ENCODE measurements at places on chromosomes 5 and 9.

DNA sequence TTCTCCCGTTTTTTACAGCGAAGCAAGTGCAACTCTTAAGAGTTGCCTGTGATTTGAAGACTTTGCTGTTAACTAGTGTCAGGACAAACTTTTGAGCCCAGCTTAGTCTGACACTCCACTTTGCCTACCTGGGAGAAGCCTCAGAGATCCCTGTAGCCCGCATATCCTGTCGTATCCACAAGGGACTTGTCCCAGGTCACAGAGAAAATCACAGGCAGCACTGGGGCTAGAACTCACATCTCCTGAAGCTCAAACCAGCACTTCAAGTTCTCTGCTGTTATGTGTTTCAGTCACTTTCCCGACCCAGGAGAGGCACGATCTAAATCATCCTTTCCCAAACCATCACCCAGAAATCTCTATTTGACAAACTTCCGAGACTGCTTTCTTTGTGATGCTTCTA, 584.5 kb downstream of the ACTL7B start:
- no peak for DNase-seq

DNA sequence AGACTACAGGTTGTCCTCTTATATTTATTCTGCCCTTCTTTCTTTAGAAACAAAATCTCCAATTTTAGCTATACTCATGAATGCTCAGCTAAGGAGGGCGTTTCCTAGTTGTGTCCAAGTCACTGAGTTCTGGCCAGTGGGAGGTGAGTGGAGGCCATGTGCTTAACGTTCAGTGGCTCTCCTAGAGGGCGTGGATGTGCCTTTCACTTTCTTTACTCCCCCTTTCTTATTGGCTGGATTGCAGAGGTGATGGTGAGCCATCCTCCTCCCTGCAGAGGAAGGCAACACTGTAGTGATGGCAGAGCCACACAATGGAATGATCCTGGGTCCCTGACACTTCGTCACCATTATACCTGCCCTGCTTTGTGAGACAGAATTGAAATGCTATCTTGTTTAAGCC, 54.6 kb downstream of the ALG2 start:
- DNase-seq = no peak

DNA sequence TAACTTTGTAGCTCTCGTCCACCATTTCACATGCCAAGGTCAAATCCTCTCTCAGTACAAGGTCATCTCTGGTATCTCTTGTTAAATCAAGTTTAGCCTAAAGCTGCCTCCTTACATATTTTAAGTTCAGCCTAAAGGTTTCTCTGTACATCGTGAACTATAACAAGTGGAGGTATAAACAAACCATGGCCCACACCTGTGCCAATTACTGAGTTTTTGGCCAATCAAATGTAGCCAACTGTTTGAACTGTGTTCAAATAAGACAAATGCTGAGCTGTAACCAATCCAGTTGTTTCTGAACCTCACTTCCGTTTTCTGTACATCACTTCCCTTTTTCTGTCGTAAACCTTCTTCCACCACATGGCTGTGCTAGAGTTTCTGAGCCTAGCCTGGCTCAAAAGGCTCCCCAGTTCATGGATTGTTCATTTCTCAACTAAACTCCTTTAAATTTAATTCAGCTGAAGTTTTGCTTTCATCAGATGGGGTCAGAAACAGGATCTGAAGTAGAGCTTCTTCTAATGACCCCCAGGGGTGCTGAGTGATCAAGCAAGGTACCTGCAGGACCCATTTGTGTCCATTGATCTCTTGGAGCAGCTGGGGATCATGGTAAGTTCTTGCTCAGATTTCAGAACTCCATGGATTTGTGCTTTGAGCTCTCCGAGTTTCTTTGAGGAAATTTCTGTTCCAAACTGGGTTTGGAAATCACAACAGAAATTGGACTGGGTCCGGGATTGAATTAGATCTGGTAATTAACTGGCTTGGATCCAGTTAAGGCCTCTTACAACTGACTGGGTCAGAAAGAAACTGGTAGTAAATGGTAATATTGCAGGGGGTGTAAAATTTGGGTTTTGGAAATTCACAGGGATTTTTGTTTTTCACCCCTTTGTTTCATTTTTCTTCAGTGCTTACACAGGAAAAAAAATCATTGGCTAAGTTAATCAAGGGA, 11.0 kb upstream of the NANS start:
- DNase-seq = no peak

GRCh38 chr5:125190232-125191087, 444.0 kb upstream of the ZNF608 start:
- peak; percentile 35 for DNase-seq

DNA sequence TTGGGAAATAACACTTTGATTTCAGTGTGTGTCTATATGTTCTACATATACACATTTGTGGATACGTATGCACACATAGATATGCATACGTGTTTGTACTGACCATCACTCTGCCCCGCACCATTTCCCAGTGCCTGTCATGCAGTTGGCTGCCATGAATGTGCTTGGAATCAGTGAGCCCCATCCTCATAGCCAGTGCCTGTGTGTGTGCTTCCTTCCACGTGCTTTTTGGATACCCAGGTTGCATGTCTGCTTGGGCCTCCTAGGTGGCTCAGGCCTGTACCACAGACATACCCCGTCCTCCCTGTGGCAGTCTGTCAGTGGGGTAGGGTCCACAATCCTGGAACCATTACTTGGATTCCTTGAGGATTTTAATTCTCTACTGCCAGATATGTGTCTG, 243.6 kb downstream of the FANCC start:
- DNase-seq = no peak

GRCh38 chr9:90019626-90020025, 414.8 kb downstream of the GADD45G start:
- peak; percentile 18 for DNase-seq

DNA sequence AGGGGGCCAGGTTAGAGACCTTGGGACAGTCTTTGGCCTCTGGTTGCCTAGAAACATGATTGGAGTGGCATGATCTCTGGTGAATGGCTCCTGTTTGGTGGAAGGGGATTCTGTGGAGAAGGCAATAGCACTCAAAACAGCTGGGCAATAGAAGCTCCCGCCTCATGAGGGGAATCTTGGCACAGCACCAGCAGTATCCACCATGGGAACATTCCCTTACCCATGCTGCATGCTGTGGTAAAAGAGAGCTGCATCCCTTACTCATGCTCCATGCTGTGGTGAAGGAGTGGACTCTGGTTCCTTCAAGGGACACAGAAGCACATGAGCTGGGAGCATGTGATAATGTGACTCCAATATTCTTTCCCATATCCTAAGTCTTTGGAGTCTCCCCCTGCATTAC, 160.6 kb downstream of the PJA2 start:
- no peak for DNase-seq

DNA sequence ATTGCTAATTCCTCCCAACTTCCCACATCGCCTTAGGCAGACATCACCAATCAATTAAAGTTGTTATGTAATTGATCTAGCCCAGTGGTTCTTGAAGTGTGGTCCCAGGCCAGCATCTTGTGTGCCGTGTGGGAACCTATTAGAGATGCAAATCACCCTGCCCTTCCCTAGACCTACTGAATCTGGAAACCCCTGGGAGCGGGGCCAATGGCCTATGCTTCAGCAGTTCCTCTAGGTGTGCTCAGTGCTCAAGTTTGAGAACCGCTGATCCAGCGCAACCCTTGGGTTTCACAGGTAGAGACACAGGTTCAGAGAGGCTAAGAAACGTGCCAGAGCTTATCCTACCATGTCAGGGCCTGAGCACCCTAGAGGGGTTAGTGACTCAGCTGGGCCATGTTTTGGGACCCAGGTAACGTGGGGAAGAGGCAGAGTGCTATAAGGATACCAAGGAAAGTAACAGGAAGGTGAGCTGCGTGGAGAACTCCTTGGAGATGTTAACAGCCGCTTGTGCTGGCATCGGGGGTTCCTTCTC, 4.4 kb downstream of the SLC34A1 start:
- DNase-seq = no peak

DNA sequence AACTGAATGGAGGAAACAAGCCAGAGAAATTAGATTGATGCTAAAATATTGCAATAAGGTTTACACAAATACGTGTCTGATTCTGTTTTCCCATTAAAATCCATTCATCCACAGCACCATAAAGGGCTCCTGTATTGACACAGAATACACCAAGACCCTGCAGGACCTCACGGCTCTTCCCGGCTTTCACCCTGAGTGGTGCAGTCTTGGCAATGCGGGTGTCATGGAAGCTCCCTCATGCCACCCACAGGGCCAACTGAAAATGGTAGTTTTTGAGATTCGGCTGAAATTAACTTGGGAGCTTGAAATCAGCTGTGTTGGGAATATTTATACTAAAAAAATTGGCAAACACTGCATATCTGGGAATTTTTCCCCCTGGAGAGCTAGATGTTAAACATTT, 17.3 kb upstream of the EXOC3 start:
- DNase-seq = peak; percentile 25

DNA sequence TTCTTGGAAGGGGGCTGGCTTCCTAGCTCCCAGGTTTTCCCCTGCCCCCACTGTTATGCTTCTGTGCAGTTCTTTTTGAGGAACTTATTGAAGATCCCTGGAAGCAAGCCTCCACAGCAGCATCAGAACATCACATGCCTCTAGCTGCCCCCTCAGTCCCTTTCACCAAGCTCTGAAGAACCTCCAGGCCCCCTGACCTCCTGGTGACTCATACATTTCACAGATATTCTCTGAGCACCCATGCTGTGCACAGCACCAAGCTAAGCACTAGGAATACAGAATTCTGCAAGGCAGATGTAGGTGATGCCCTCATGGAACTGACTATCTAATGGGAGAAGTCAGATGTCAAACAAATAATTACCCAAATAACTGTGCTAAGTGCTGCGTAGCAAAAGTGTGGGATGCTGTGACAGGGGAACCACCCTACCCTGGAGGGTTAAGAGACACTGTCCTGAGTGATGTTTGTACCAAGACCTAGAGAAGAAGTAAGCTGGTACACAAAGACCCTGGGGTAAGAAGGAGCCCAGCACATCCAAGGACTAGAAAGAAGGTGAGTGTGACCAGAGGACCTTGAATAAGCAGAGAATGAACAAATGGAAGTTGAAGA, 213.7 kb upstream of the NR4A3 start:
- peak; percentile 15 for DNase-seq

GRCh38 chr9:126705767-126706697, 92.3 kb downstream of the LMX1B start:
- DNase-seq = peak; percentile 23

DNA sequence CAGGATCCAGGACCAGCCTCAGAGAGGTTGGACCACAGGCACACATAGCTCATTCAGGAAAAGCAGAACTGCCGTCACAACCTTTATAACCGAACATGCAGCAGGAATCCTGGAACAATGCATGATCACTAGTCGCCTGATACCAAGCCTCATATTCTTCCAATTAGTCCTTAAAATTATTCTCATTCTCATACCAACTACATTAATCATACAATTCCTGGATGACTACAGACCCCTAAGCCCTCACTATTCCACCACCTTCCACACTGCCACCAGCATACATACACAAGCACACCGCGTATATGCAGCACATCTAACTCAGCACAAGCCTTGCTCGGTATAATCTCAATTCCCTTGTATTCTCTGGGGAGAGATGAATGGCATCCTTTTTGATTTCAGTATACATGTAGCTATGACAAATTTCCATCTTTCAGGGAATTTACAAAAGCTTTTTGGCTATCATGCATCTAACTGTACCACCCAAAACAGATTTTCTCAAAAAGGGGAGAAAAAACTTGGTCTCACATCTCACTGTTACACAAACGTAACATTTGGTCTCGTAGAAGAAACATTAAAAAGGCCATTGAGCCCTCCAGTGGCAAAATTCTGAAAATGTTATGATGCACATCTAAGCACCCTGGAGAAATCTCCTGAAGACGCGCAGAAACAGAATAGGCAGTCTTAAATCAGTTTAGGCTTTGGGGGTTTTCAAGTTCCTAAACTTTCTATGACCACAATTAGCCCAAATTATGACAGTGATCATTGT, 46.2 kb downstream of the MCTP1 start:
- peak; percentile 69 for DNase-seq

- DNase-seq = peak; percentile 58
Observed at GRCh38 chr9:98742325-98743280, 33.9 kb upstream of the GABBR2 start.

- no peak for DNase-seq
Observed at GRCh38 chr9:135104761-135105160, 17.3 kb downstream of the OLFM1 start.

GRCh38 chr9:22214497-22215031, 205.5 kb upstream of the CDKN2B start:
- DNase-seq = peak; percentile 69

GRCh38 chr5:170623576-170624181, 119.9 kb downstream of the KCNIP1 start:
- DNase-seq = peak; percentile 50

- peak; percentile 40 for DNase-seq
Observed at GRCh38 chr5:154972476-154973080, 31.7 kb downstream of the MRPL22 start.

- no peak for DNase-seq
Observed at GRCh38 chr5:137582218-137582617, 83.1 kb upstream of the SPOCK1 start.
